Thoracic aorta (tissue), 2 donors: ENCODE measurements at places on chromosomes 13 and 19.
A peak's percentile ranks its signal among the peaks of the same experiment; 100 is the strongest.

DNA sequence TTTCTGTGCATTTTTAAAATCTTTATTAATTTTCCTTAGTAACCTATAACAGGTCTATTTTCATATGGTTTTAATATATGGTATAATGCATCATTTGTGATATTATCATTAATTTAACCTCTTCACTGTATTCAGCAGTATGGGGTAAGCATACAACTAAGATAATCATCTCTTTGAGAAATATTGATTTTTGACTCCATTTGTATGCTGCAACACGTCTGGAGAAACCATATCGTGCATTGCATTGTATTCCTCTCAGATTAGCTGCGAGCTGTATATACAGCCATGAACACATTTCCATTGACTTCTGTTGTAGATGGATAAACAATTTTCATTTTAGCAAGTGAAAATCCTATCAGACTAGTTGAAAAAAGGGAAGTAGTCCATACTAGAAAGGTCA is 2275.8 kb upstream of the PCDH20 start:
- no peak overlapping the region for H3K4me3 ChIP-seq
- H3K4me1 ChIP-seq: no peaks in the 10 kb centered on the region
- no peaks in the 10 kb centered on the region for H3K27me3 ChIP-seq
- H3K27ac ChIP-seq: no peak overlapping the region
- no peaks in the 10 kb centered on the region for H3K36me3 ChIP-seq

DNA sequence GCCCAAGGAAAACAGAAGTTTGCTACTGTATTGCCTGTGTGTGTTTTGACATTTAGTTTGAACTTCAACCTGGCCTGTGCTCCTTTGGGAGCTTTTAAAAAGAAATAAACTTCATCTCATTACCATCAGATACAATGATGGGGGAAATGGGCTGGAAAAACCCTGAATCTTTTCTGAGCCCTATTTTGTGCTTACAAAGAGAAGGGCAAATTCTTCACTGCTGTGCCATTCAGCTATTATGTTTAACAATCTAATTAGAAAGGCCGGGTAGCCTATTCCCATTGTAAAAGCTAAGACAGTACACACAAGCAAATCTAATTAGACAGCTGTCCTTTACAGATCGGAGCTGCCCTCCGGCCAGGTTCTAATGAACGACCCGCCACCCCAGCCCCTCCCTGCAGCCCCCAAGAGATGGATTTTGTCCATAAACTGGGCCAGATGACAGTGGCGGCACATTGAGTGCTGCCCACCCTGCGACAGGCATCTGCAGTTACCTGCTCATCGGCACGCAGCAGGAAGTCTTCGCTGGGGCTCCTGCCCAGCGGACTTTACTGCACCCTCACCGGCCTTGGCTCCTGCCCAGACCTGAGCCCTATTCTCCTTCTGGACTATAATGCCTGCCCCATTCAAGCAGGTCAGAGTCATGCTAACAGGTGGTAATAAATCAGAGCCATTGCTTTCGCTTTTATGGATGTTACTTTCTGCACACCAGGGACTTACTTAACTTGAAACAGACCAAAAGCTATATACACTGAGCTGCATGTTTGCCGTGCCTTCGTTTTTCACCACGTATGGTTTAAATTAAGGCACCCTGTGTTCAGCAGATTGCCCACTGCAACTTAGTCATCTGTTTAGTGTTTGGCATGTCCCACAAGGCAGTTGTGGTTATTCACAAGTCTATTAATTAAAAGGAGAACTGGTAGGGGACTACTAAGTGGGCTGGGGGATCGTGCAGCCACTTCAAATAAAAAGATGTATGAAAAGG is 549.6 kb downstream of the FGF9 start:
- no peaks in the 10 kb centered on the region for H3K36me3 ChIP-seq
- no peak overlapping the region for H3K4me3 ChIP-seq
- H3K4me1 ChIP-seq: peaks cover 31% of the 10 kb centered on the region
- DNase-seq: no peak

DNA sequence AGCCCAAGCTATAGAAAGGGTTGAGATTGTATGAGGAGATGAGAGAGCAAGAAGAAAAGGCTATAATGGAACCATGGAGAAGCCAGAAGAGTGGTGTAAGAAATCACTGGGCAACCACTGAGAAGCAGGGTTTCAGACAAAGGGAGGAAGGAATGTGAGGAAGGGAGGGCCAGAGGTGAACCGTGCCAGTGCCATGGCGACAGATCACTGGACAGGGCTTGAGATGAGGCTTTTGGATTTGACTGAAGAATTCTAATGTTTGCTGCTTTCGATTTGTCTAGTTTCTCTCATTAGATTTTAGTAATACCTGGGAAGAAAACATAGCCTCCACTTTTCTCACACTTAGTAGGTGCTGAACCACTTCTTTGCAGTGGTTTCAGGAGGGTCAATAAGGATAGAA is 6.3 kb upstream of the GPR183 start:
- H3K27me3 ChIP-seq: no peaks in the 10 kb centered on the region
- H3K4me3 ChIP-seq: no peak overlapping the region
- H3K4me1 ChIP-seq: peaks cover 9% of the 10 kb centered on the region
- H3K27ac ChIP-seq: no peak overlapping the region
- no peaks in the 10 kb centered on the region for H3K36me3 ChIP-seq
- no peak for DNase-seq

- H3K4me3 ChIP-seq: no peak overlapping the region
- H3K36me3 ChIP-seq: no peaks in the 10 kb centered on the region
Measured at GRCh38 chr13:111620586-111620985, 300.1 kb downstream of the TEX29 start.

GRCh38 chr19:39397360-39398296 is 6.5 kb downstream of the MED29 start:
- H3K27ac ChIP-seq: peak overlapping the region; percentile 92
- H3K27me3 ChIP-seq: no peaks in the 10 kb centered on the region
- no peak for DNase-seq
- H3K36me3 ChIP-seq: peaks cover 16% of the 10 kb centered on the region

GRCh38 chr13:114225610-114226009 is 9.1 kb upstream of the CDC16 start:
- no peaks in the 10 kb centered on the region for H3K27me3 ChIP-seq
- H3K4me1 ChIP-seq: no peaks in the 10 kb centered on the region
- DNase-seq: no peak
- H3K27ac ChIP-seq: no peak overlapping the region

- peak overlapping the region; percentile 44 for H3K27ac ChIP-seq
- no peaks in the 10 kb centered on the region for H3K36me3 ChIP-seq
- H3K27me3 ChIP-seq: no peaks in the 10 kb centered on the region
- H3K4me3 ChIP-seq: no peak overlapping the region
- peaks cover 8% of the 10 kb centered on the region for H3K4me1 ChIP-seq
- DNase-seq: no peak
Measured at GRCh38 chr13:75901501-75901900, 265.4 kb downstream of the LMO7 start.

- H3K27me3 ChIP-seq: no peaks in the 10 kb centered on the region
- H3K4me3 ChIP-seq: no peak overlapping the region
- H3K36me3 ChIP-seq: no peaks in the 10 kb centered on the region
Measured at GRCh38 chr13:46908501-46908900, 11.6 kb upstream of the HTR2A start.

DNA sequence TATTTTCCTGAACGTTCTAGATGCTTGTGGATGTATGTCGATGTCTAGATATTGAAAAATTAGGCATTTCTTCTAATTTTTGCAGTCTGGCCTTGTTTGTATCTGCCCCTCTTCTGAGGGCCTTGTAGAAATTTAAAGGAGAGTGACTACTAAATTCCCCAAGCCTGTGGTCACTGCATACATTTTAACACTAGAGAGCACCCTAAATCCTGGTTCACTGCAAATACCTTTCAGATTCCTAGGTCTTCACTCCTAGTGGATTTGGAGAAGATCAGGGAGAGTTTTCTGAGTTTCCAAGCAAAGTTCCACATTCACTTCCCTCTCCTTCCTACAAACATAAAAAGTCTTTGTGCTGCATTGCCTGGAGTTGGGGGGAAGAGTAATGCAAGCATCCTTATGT is 1272.5 kb downstream of the OLFM4 start:
- H3K27ac ChIP-seq: no peak overlapping the region
- no peak overlapping the region for H3K4me3 ChIP-seq
- no peak for DNase-seq
- H3K27me3 ChIP-seq: no peaks in the 10 kb centered on the region

DNA sequence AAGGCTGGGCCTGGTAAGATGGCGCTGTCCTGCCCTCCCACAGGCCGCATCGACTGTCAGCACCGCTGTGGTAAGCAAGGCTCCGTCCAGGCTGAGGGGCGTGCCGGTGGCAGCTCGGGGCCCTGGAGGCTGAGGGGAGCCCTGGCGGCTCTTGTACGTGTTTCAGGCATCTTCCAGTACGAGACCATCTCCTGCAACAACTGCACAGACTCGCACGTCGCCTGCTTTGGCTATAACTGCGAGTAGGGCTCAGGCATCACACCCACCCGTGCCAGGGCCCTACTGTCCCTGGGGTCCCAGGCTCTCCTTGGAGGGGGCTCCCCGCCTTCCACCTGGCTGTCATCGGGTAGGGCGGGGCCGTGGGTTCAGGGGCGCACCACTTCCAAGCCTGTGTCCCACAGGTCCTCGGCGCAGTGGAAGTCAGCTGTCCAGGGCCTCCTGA is 1.2 kb downstream of the IZUMO4 start:
- H3K27me3 ChIP-seq: no peaks in the 10 kb centered on the region
- H3K36me3 ChIP-seq: peaks cover 29% of the 10 kb centered on the region
- no peak overlapping the region for H3K4me3 ChIP-seq
- peaks cover 30% of the 10 kb centered on the region for H3K4me1 ChIP-seq

- no peaks in the 10 kb centered on the region for H3K36me3 ChIP-seq
- DNase-seq: no peak
- H3K4me3 ChIP-seq: no peak overlapping the region
- H3K27ac ChIP-seq: no peak overlapping the region
Measured at GRCh38 chr13:33026489-33027152, 10.4 kb downstream of the KL start.

DNA sequence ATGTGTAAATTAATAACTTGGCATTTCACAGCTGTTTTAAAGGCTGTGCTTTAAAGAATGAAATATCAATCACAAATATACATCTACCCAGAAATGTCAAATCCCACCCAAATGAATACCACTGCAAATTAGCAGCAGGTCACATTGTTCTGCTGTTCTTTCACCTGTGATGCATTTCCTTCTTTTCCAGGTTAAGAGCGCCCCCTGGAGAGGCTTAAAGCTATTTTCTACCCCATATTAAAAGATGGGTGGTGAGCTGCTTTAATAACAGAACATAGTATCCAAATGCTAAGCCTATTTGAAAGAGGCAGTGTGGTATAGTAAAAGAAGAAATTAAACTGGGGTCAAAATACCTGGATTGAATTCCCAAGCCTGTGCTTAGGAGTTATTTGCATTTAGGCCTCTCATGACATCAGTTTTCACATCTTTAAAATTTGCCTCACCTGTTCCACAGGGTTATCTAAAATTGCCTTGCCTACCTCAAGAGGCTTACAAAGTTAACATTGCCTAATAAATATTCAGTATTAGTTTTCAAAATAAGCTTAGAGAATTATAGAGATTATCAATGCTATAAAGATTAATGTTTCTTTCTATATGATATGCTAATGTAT is 396.9 kb upstream of the SLITRK5 start:
- H3K27ac ChIP-seq: no peak overlapping the region
- no peaks in the 10 kb centered on the region for H3K27me3 ChIP-seq
- H3K4me1 ChIP-seq: no peaks in the 10 kb centered on the region

- no peak for DNase-seq
- no peaks in the 10 kb centered on the region for H3K27me3 ChIP-seq
- no peaks in the 10 kb centered on the region for H3K4me1 ChIP-seq
Measured at GRCh38 chr19:2775556-2776430, 7.3 kb downstream of the SGTA start.

DNA sequence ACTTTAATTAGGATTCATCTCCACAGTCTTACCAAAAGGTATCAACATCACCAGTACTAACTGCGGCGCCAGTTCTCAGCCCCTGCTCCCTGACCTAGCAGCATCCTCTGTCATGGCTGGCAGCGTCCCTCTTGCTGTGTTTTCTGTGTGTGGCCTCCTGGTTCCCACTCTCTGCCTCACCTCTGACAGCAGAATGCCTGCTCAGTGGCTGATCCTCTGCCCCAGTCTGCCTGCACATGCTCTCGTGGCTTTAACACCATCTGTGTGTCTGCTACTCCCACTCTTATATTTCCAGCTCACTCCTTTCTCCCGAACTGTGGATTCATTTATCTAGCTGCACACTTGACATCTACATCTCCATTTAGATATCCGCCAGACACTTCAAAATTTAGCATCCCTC is 341.5 kb downstream of the MTUS2 start:
- no peak overlapping the region for H3K27ac ChIP-seq
- no peaks in the 10 kb centered on the region for H3K36me3 ChIP-seq
- DNase-seq: no peak
- no peak overlapping the region for H3K4me3 ChIP-seq
- H3K27me3 ChIP-seq: no peaks in the 10 kb centered on the region

- H3K36me3 ChIP-seq: peaks cover 6% of the 10 kb centered on the region
- peak overlapping the region; percentile 75 for H3K27ac ChIP-seq
- DNase-seq: no peak
- no peaks in the 10 kb centered on the region for H3K27me3 ChIP-seq
Measured at GRCh38 chr19:17242431-17243208, 3.1 kb downstream of the NR2F6 start.

DNA sequence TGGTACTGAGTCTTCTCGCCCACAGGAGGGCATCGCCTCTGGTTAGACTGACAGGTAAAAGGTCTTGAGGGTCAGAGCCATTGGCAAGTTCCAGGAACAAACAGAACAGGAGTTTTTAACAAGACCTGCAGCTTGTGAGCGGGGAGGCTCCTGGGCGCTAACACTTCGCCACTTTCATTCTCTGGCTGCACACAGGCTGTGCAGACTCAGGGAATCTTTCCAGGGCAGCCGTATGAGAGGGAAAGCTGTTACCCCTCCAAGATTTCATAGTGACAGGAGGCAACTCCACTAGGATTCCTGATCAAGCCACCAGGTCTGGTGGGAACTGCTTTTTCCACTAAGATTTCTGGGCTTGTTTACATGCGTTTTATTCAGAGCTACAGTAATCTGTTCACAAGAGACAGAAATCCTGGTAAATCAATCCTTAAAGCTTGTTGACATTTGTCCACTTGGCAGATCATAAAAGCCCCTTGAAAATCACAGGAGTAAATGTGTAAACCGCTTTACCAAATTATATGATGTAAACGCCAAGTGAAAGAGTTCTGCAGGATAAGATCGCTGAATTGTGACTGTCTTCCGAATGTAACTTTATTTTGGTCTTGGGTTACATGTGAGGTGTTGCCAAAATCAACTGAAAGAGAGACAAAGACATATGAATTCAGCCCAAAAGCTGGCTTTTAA is 190.6 kb downstream of the MZT1 start:
- H3K36me3 ChIP-seq: no peaks in the 10 kb centered on the region
- H3K27ac ChIP-seq: no peak overlapping the region
- DNase-seq: no peak
- H3K4me1 ChIP-seq: no peaks in the 10 kb centered on the region
- peak overlapping the region; percentile 27 for H3K4me3 ChIP-seq
- H3K27me3 ChIP-seq: no peaks in the 10 kb centered on the region

GRCh38 chr19:5814123-5814851 is 9.4 kb downstream of the NRTN start:
- no peak overlapping the region for H3K4me3 ChIP-seq
- no peaks in the 10 kb centered on the region for H3K27me3 ChIP-seq
- H3K36me3 ChIP-seq: no peaks in the 10 kb centered on the region
- H3K4me1 ChIP-seq: no peaks in the 10 kb centered on the region
- no peak overlapping the region for H3K27ac ChIP-seq

- no peak overlapping the region for H3K27ac ChIP-seq
- DNase-seq: no peak
- no peak overlapping the region for H3K4me3 ChIP-seq
- peaks cover 85% of the 10 kb centered on the region for H3K36me3 ChIP-seq
- no peaks in the 10 kb centered on the region for H3K27me3 ChIP-seq
Measured at GRCh38 chr13:114244637-114245036, 9.9 kb downstream of the CDC16 start.

- peaks cover 43% of the 10 kb centered on the region for H3K4me1 ChIP-seq
- H3K27me3 ChIP-seq: no peaks in the 10 kb centered on the region
- H3K27ac ChIP-seq: no peak overlapping the region
- H3K4me3 ChIP-seq: no peak overlapping the region
Measured at GRCh38 chr13:97332742-97333141, 101.2 kb upstream of the RAP2A start.
